ENCODE measurements at places on chromosomes 3 and 15.

- DNase-seq: peak; percentile 93
Measured at GRCh38 chr15:39511000-39511915, 69.6 kb upstream of the THBS1 start.

- peak; percentile 55 for DNase-seq
Measured at GRCh38 chr3:142272200-142272891, 47.0 kb upstream of the GK5 start.

GRCh38 chr3:20736287-20736852, 550.4 kb upstream of the SGO1 start:
- DNase-seq: no peak

DNA sequence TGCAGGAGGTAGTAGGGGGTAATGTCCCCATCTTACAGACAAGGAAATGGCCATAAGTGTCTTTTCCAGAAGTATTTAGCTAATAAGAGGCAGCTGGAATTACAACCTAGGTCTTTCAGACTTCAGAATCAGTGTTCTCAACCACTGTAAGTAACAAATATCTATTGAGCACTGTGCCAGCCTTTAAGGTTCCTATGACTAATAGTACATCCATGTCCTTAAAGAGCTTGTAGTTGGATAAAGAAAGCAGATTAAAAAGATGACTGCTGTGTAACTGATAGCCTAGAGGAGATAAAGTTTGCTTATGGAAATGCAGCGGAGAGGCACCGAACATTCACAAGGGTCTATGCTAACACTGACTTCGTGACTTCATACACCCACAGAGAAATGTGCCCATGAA, 136.0 kb downstream of the KCNMB2 start:
- DNase-seq: peak; percentile 48

DNA sequence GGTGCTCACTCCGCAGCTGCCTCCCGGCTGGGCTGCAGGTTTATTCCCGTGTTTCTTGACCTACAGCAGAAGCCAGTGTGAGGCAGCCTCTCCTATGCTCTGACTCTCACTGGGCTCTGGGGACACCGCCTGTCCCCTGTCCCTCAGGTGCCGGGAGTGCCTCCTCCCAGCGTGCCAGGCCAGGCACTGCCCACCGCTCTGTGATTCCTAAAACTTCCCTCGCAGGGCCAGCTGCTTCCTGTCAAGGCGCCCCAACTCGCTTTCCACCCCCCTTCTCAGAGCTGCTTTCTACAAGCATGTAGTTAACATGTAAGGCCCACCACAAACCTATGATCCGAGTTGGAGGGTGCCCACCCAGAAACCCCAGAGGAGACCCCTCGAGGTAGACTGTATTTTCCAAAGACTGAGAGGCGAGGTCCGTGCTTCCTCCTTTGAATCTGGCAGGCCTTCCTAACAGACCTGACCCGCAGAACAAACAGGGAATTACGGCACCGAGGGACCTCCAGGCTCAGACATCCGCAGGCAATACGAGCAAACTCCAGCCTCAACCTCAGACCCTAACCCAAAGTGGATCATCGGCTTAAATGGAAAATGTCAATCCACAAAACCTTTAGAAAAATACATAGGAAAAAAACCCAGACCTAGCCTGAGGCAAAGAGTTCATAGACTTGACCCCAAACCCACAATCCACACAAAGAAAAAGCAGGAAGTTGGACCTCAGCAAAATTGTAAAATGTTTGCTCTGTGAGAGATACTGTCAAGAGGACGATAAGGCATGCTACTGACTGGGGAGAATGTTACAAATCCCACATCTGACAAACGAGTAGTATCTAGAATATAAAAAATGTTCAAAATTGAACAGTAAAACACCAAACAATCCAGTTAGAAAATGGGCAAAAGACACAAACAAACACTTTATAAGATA, 121.3 kb upstream of the IQSEC1 start:
- peak; percentile 45 for DNase-seq

DNA sequence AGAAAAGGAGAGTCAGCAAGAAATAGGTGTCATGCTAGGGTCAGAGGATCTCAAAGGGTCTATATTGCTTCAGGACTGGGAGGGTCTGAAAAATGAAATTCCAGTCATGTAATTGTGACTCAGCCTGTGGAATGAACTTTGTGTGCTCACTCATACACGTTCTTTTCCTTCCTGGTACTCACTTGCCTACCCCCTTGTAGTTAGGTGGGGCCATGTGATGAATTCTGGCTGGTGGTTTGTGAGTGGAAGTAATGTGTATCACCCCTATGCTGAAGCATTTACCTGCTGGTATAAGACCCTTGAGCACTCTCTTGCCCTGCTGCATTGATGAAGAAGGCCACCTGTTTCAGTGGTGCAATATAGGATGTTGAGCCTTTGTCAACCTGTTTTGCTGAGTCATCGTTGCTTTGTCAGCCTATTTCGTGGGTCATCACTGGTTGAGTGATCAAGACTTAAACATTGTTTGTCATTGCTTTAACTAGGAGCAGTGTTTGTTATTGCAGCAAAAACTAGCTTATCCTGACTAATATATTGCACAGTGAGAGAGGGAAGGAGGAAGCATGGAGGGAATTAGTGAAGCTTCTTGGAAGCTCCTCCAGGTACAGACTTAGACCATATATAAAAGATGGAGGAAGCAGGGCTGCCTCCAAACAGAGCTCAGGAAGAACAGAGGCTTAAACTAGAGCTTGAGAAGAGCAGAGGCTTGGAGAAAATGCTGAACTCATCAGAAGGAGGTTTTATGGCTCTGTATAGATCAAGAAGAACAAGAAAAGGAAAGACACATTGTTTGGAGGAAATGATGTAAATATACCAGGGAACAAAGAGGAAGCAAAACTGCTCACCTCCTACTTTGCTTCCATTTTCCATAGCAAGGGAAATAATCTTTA, 28.9 kb downstream of the TLNRD1 start:
- DNase-seq: peak; percentile 39

DNA sequence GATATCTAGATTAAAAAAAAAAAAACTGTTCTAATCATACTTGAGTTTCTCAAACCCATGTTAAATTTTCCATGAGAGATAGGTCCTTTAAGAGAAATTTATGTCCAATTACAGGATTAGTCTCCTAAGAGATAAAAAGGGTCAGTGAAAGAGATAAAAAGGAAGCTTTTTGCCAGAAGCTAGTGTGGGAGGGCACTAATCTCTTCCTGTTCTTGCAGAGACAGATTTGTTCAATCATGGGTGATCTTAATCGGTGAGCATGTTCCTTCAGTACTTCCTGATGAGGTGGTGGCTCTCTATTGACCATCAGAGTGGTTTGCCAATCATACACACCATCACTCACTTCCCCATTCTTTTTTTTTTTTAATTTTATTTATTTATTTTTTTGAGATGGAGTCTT, 16.9 kb upstream of the LPP start:
- DNase-seq: no peak

DNA sequence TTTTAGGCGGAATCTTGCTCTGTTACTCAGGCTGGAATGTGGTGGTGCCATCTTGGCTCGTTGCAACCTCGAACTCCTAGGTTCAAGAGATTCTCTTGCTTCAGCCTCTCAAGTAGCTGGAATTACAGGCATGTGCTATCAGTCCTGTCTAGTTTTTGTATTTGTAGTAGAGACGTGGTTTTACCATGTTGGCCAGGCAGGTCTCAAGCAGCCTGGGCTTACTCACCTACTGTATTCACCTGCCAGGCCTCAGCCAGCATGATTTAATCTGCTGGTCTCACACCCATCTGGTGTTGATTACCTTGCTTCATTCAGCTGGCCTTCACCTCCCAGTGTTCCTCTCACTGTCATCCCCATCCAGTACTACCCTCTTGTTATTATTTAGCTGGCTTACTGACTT, 102.0 kb downstream of the IL12A start:
- DNase-seq: no peak

GRCh38 chr15:73882761-73883419, 9.5 kb downstream of the TBC1D21 start:
- DNase-seq: no peak

GRCh38 chr3:173548261-173548660, 150.7 kb downstream of the NLGN1 start:
- peak; percentile 38 for DNase-seq

GRCh38 chr3:46670891-46671427, 22.5 kb downstream of the ALS2CL start:
- no peak for DNase-seq

DNA sequence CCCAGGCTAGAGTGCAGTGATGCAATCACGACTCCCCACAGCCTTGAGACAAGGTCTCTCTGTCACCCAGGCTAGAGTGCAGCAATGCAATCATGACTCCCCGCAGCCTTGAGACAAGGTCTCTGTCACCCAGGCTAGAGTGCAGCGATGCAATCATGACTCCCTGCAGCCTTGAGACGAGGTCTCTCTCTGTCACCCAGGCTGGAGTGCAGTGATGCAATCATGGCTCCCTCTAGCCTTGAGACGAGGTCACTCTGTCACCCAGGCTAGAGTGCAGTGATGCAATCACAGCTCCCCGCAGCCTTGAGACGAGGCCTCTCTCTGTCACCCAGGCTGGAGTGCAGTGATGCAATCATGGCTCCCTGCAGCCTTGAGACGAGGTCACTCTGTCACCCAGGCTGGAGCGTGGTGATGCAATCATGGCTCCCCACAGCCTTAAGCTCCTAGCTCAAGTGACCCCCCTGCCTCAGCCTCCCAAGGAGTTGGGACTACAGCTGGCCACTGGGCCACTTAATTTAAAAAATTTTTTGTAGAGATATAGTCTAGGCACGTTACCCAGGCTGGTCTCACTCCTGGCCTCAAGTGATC, 26.1 kb downstream of the TFRC start:
- peak; percentile 11 for DNase-seq

DNA sequence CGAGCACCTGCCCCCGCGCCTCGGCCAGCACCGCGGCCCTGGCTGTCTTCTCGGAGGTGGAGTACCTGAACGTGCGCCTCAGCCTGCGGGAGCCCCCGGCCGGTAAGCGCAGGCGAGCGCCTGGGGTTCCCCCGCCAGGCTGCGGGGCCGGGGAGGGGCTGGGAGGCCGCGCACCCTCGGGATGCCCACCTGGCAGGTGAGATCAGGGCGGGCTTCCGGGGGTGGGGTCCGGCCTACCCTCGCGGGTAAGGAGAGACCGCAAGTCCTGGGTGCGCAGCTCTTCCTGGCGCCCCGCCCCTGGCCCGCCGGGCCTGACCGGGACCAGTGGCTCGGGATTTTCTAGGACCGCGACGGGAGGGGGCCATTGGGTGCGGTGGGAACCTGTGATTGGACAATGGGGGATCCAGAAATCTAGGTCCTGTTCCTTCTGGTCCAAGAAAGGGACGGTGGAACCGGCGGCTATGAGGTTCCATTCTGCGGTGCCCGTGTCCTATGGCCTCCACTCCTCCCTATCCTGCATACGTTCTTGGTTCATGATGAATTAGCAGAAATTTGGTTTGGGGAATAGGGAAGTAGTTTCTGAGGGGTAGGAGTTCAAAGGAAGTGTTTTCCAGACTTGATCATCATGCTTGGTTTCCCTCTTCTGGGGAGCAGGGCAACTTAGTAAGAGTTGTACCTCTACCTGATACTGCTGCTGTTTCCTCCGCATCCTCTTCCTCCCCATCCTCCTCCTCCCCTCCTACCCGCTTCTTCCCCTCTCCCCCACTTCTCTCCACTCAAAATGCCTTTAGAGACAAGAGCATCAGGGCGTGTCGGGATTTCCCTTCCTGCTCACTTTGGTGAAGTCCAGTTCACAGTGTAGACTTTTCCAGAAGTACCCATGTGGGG, 808 bp downstream of the ARRDC4 start:
- DNase-seq: peak; percentile 47

DNA sequence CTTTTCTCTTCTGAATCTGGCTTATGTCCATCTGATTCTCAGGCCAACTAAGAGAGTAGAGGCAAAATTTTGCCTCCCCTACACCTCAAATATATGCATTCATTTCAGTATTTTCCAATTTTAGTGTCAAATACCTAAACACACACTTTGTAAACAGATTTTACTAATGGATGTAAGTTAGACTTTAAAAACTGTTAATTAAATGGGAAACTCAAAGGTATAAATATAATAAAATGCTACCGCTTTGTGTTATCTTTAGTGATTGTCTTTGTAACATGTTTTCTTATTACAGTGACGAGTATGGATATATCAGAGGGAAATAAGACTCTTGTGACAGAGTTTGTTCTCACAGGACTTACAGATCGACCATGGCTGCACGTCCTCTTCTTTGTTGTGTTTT, at the start of gene OR5AC2:
Gene OR5AC2, plus strand, starts transcription at position 301 of the 400 bp plus-strand sequence. Its CDS starts 0 bp downstream, at position 301.
- no peak for DNase-seq

DNA sequence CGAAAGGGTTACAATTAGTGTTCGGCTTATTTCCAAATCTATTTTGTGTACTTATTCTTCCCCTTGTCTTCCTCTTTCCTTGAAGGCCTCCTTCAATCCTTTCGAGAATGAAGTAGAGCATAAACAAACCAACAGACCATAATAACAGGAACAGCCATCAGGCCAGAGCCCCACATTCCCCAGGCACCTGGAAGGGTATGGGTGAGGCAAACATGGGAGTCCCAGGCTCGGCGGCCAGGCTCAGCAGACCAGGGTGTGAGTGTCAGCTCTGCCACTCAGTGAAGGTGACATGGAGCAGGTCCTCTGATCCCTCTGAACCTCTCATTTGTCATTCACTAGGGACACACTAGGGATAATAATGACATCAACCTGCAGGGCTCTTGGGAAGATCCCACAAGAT, 13.8 kb downstream of the ALS2CL start:
- no peak for DNase-seq

GRCh38 chr3:9744162-9744561, 5.6 kb upstream of the OGG1 start:
- no peak for DNase-seq

DNA sequence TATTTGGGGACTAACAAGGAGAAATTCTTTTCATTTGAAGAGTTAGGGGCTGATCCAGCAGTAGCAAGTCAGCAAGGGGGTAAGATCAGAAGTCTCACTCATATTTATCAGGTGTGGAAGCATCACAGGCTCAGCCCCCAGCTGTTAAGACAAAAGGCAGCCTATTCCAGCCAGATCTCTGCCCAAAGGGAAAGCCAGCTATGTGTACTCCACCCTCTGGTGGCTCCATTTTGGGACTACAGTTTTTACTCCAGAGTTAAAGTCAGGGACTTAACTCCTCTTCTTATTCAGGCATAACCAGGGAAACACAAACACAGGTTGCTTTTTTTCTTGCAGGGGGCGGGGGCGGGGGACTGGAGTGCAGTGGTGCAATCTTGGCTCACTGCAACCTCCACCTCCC, 19.2 kb downstream of the UBP1 start:
- DNase-seq: no peak

DNA sequence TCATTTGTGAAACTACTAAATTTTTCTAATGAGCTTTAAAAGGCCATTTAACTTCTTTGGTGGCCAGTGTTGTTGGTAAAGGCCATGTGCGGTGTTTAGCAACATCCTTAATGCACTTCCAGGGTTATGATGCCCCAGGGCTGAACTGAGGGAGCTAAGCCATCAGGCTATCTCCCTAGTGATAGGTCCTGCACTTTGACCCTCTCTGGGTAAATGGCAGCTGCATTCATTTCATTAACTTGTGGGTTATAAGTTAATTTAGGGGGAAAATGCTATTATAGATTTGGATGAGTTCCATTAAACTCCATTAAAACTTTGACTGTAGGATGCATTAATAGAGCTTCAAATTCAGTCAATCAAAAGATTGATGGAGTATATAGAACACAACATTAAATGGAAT, 366.7 kb upstream of the ZNF717 start:
- DNase-seq: no peak

DNA sequence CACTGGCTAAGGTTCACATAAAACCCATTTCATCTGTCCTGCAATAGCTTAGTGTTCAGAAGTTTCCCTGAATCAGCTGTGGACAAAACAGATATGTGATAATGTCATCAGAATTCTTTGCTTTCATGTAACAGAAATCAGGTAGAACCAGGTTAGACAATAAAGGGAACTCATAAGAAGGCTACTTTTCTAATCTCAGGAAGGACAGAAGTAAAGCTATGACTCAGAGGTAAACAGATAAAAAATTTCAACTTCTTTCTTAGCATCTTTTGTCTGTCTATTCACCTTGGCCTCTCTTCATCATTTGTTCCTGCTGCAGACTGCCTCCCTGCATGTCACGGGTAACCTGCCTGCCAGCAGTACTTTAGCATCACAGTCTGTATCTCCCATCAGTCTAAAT, 643.1 kb downstream of the MECOM start:
- no peak for DNase-seq
